ENCODE measurements at places on chromosomes 2 and 18.

GRCh38 chr2:165870346-165870745, 76.3 kb upstream of the GALNT3 start:
- DNase-seq: no peak

- DNase-seq: no peak
Measured at GRCh38 chr2:215360596-215360995, 48.7 kb downstream of the ATIC start.

- no peak for DNase-seq
Measured at GRCh38 chr2:36597003-36597531, 901 bp downstream of the FEZ2 start.

DNA sequence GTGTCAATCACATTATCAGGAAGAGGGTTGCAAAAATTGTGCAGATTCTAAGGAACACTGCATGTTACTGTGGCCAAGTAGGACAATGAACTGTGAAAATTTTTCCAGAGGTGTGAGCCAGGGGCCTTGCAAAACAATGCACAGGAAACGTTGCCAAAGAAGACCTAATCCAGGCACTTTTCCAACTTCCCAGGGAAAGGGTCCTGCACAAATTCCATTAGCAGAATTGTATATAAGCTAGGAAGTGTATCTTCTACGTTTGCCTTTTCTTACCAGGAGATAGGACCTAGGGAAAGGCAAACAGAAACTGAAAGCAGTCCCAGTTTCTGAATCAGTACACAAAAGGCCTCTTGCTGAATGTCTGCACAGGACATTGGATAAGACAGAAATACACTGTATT, 1888.3 kb upstream of the CELF4 start:
- no peak for DNase-seq

GRCh38 chr2:142445551-142446072, 314.8 kb upstream of the LRP1B start:
- DNase-seq: no peak

- DNase-seq: no peak
Measured at GRCh38 chr2:168703926-168704325, 98.5 kb upstream of the NOSTRIN start.

DNA sequence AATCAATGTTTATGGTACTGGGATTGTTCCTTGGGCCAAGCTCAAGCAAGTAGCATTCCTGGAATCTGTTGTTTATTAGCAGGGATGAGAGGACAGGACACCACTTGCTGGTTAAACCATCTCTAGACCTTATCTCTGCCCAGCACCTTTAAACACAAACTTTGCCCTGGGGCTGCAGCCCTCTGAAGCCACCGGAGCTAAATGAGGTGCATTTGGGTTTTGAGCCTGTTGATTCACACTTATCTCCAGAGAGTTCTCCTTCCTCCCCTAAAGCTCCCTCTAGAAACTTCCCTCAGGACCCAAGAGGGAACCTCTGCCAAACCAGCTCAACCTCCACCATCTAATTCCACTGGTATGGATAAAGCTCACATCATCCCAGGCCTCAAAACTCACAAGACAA, 94.8 kb upstream of the EPAS1 start:
- no peak for DNase-seq

DNA sequence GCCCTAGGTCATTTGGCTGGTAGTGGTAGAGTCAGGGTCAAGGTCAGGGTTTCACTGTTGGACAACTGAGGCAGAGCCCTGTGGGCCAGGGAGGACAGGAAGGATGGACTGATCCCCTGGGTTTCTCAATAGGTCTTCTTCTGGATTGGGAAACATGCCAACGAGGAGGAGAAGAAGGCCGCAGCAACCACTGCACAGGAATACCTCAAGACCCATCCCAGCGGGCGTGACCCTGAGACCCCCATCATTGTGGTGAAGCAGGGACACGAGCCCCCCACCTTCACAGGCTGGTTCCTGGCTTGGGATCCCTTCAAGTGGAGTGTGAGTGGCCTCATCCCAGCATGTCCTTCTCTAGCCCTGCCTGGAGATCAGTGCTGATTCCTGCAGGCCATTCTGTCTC, 18.1 kb downstream of the VIL1 start:
- DNase-seq: no peak

DNA sequence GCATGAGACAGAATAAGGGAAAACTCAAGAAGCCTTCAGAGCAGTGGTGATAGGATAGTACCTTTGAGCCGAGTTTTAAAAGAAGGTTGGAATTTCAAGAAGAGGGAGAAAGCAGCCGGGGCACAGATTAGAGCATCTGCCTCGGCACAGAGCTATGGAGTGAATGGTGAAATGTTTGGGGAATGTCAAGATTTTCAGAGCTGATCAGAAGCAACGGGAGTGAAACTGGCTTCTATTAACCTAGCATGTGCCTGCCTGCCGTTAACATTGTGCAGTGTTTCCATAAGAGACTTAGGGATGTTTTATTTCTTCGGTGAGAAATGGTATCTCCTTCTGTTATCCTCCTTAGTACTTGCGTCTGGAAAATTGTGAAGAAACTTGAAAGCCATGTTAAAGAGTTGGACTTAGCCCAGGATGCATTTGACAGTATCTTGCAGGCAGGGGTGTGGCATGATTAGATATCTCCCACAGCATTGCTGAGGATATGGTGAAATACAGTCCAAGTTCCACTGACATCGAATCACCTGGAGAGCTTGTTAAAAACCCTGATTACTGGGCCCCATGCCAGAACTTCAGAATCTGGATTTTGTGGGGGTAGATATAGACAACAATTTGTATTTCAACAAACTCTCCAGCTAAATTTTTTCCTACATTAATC, 96.8 kb upstream of the PPP1CB start:
- no peak for DNase-seq

DNA sequence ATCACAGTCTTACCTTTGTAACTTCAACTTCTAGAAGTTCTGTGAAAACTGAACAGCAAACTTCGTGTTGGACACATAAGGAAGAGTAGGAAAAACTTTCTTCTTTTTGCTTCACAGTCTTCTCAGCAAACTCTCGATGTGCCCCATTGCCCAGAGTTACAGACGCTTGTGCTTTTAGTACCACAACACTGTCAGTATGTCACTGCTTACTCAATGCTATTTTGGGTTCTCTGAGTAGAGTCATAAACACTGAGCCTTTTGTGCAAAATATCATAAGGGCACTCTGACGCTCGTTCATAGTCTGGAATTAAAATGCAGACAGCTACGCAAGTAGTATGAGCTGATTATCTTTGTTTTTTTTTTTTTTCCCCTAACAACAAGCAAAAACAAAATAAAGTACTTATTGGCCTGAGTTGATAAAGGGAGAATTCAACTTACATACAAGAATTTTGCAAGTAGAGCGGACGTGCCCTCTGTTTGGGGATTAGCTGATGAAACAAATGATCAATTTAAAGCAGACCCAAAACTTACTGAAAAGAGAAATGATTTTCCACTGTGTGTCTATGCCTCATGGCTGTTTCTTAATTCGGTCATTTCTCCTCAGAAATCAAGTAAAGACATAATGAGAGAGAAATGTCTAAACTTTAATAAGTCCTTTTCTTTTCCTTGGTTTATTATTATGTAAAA, at the start of gene CDH19:
Gene CDH19 (minus strand): TSS at position 150 of the 687 bp plus-strand sequence. CDS start 31,886 bp downstream, outside the sequence.
- DNase-seq: no peak

GRCh38 chr2:8469709-8470493, 212.0 kb upstream of the ID2 start:
- no peak for DNase-seq

DNA sequence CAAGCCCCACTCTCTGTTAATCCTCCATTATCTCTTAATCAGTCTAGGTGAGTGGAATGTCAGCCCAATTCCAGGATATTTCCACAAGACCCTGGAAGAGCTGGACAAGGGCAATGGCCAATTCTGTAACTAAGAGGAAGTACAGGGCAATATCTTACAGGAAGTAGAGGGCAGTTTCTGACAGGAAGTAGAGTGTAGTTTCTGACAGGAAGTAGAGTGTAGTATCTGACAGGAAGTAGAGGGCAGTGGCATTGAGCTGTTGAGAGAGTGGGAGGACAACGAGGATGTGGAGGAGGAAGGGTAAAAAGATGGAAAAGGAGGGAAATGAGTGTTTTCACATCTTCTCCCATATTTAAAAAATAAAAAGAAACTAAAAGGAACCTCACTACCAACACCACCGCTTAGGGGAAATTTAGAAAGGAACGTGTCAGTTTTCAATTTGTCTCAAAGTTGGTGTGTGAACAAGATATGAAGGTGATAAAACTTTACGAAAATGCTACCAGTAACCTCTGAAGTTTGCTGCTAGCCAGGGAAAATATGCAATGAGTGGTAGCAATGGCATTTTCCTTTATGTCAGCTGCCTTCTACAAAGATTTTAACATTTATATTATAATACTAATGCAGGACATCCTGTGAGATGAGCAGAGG, 430.9 kb upstream of the HNRNPA3 start:
- no peak for DNase-seq
